MG63 (cell line): ENCODE measurements at places on chromosomes 2 and 18. TPM values are rescaled to one million over a fixed set of nuclear protein-coding genes. Genes with fewer than 3 reads are reported as not detected.

The KIF5C gene
- total RNA-seq, result 0.13 and 0.96 TPM in 2 replicates

The NOSTRIN gene
- total RNA-seq, result 0.23 and 0.35 TPM in 2 replicates

The SLC8A1 gene
- total RNA-seq, result 6.0 and 11.1 TPM in 2 replicates

The CRACDL gene
- not detected in 2 replicates for total RNA-seq

The ZNF804A gene
- 0.76 and 3.6 TPM in 2 replicates for total RNA-seq

The HOXD8 gene
- 13.4 and 15.5 TPM in 2 replicates for total RNA-seq

The ELOA2 gene
- not detected in 2 replicates for total RNA-seq

The ZBTB7C gene
- total RNA-seq, result 0.10 TPM in 2 replicates

The PHOSPHO2 gene
- total RNA-seq, result 5.1 and 8.5 TPM in 2 replicates

The DOK6 gene
- total RNA-seq, result 11.2 and 11.6 TPM in 2 replicates

The HAAO gene
- not detected in 2 replicates for total RNA-seq

The WIPF1 gene
- 4.3 and 4.6 TPM in 2 replicates for total RNA-seq

The AKAIN1 gene
- total RNA-seq, result not detected in 2 replicates

The PLCL1 gene
- total RNA-seq, result not detected in 2 replicates

The IL36A gene
- total RNA-seq, result not detected in 2 replicates

The NEU4 gene
- not detected in 2 replicates for total RNA-seq
